Stimulated activated CD4-positive, alpha-beta T cell treated with anti-CD3 and anti-CD28 coated beads, Interleukin-1b, Interleukin-23, amount 100 ng/mL, for 4 hours (primary cell): ENCODE measurements at places on chromosomes 2 and 18.

- no peak for DNase-seq
These were observed 53.1 kb downstream of the SLC39A10 start for GRCh38 chr2:195709901-195710806.

DNA sequence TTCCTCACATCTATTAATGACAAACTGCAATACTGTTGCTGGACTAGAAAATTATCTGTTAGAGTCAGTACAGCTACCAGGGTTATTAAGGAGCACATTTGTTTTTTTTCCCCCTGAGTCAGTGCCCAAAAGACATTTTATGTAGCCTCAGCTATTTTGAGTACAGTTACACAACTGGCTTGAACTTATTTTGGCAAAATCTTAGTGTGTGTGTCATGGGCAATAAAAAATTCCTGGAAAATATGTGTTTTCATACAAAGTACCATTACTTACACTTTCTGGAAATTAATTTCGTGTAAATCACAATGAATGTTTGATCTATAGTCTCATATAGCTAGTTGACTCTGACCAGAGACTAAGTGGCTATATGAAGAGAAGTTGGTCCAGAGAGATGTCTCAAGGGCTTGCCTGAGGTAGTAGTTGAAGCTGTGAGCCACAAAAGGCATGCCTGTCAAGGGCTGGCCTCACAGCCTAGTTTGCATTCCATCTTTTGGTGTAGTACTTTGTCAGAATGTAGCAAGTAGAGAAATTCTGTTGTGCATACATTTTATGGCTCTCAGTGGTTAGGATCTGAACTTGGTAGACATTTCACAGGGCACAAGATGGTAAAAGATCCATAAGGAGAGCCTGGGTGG lies 283.4 kb downstream of the MTX2 start:
- DNase-seq: no peak

GRCh38 chr18:54147439-54147838 lies 77.0 kb downstream of the MBD2 start:
- no peak for DNase-seq

- DNase-seq: no peak
These were observed 13.1 kb downstream of the CCDC68 start for GRCh38 chr18:54946149-54946581.

DNA sequence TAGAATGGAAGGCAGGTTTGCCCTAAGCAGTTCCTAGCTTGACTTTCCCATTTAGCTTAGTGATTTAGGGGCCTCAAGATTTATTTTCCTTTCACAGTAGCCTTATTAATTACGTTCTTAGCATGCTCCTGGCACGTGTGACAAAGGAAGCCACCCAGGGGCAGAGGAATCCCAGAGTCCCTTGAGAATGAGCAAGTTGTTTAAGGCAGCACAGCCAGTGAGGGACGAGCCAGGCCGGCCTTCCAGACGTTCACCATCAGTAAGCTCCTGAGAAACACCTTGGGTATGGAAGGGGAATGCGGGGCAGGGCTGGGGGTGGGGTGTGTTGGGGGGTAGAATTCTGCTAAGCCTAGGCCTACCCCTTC lies 76.3 kb downstream of the SOWAHC start:
- DNase-seq: no peak

GRCh38 chr2:67650291-67651133 lies 253.4 kb downstream of the ETAA1 start:
- DNase-seq: no peak

DNA sequence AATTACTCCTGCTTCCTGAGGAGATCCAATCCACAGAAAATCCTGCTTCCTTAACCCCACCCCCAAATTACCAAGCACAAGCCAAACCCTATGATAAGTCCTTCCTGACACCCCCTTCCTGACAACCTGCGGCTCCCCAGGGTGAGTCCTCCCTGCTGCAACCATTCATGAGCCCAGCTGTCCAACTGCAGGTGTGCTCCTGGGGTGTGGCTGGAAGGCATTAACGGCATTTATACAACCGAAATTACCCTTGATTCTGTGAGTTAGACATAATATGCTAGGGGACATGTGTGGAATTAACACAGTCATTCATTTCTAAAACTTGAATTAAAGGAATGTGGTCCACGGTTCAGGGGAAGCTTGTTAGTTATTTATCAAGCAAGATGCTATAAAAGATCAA lies 119.0 kb upstream of the ALKAL2 start:
- DNase-seq: no peak

DNA sequence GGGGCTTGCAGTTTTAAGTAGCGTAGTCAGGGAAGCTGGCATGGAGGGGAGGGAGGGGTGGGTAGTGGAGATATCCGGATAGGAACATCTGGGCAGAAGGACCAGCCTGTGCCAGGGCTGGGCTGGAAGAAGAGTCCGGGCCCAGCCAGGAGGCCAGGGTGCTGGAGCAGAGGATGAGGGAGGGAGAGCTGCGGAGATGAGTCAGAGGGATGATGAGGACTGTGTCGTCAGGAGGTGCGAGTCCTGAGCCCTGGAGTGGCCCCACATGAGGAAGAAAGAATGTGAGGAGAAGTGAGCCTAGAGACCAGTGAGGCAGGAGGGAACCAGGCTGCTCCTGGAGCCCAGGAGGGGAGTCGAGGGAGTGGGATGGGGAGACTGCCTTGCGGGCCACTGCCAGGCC lies 82.4 kb downstream of the CTIF start:
- DNase-seq: no peak

DNA sequence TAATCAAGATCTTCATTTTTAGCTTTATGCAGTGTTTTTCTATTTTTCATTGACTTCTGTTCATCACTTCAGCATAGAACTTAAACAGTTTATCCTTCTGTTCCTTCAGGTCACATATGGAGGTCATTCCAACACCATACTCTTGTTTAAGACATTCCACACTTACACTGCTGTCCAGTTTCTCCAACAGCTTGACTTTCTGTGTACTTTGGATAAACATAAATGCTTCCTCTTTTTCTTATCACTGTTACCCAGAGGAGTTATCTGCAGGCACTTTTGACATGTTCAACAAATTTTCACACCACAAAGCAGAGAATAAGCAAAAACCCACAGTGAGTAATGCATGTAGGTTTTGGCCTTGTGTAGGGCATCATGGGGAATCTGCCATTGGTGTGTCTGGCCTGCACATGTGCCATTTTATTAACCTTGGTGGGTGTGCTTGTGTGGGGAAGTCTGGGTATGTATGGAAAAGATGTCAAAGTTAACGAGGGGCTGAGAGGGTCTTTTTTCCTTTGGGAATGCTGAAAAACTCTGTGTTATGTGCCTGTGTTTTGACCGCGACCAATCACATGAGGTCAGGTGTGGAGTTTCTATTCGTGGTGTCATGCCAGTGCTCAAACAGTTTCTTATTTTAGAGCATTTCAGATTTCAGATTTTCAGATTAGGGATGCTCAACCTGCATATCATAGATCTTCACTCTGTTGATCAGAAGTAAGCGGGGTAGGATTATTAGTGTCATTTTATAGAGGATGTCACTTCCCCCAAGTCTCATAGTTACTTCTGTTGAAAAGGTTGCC lies 53.9 kb upstream of the ACVR1 start:
- DNase-seq: no peak

DNA sequence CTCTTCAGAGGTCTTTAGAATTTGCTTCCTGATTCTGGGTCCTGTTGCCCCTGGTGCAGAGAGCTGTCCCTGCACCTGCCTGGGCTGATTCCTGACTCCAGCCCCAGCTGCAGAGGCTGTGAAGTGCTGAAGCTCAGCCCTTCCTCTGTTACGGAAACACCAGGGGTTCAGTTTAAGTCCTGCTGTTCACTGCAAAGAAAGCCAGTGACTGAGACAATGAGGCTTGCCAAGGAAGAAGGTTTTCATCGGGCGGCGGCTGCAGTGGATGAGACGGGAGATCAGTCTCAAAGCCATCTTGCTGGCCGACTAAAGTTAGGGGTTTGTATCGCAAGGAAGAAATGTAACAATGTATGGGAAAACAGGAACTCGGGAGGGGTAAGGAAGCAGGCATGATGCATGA lies 142.4 kb upstream of the ZNF236 start:
- no peak for DNase-seq

DNA sequence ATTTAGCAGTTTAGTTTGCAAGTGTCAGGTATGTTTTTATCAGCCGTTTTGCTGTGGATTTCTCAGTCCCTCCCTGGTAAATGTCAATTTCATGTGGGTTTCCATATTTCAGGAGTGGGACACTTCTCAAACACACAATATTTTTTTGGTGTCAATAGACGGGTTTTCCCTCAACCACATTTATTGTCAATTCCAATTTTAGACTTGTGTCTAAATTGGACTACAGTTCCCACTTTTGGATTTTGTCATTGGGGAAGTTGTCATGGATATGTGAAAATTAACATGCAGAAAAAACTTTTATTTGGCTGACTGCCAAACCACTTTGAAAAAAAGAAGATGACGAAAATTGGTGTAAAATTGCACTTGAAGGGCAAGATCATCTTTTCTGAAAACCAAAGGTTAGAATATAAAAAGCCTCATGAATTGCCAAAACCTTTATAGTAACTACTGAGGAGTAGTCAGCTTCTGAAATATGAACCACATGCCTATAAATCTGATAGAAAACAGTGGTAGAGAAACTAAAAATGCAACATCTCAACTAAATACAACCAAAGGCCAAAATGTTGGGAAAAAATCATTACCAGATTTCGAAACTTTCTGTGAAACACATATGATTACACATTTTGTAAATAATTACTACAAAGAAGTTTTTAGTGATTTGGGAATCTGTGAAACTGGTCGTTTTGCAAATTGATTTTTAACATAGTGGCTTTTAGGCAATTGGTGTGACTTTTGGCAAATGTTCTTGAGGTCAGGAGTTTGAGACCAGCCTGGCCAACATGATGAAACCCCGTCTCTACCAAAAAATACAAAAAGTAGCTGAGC lies 106.4 kb downstream of the BCL2L11 start:
- no peak for DNase-seq

DNA sequence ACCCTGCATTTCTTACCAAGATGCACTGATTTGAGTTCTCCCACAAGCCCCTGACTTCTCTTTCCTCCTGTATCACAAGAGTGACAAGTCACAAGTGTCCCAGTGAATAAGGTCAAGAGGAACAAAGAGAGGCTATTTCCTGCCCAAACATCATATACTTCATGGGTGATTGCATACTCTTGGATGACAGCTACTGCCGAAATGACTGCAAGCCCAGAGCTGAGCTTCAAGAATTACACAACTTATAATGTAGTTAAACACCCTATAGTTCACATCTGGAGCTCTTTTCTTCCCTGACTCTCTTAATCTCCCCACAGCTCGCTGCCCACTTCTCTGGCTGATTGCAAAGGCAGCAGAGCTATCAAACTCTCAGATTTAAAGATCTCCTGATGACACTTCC lies 289.7 kb upstream of the PARD3B start:
- no peak for DNase-seq

DNA sequence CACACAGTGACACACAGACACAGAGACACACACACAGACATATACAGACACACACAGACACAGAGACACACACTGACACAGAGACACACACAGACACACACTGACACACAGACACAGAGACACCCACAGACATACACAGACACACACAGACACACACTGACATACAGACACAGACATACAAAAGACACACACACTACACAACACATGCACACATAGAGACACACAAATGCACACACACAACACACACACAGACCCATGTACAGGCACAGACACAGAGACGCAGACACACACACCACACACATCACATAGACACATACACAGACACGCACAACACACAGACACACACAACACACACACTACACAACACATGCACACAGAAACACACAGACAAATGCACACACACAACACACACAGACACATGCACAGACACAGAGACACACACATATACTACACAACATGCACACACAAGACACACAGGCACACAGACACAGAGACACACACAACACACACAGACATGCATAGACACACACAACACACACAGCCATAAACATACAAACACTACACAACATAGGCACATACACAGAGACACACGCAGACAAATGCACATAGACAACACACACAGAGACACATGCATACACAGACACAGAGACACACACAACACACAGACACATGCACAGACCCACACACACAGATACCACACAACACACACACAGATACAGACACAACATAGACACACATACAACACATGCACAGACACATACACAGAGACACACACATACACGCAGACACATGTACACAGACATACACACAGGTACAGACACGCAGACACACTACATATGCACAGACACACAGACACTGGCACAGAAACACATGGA lies 120.5 kb downstream of the BCL2 start:
- DNase-seq: no peak

- DNase-seq: no peak
These were observed 109.7 kb downstream of the RGPD3 start for GRCh38 chr2:106358521-106358920.

DNA sequence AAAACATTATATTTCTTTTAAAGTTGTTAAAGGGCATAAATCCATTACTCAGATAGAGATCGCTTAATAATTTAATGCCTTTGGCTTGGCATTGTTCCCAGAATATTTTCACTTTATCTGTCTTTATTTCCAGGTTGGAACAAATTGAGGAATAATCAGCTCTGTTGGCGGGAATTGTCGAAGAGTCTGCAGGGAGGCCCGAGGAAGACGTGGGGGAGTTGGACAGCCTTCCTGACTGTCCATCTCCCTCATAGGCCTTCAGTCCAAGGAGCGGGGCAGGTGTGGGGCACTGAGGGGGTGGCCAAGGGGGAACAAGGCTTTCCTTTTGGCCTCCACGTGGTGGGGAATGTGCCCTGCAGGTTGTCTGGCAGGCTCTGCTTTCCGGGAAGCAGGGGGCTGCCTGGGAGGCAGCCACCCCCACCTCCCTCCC lies 179.6 kb downstream of the ZBTB7C start:
- DNase-seq: no peak

DNA sequence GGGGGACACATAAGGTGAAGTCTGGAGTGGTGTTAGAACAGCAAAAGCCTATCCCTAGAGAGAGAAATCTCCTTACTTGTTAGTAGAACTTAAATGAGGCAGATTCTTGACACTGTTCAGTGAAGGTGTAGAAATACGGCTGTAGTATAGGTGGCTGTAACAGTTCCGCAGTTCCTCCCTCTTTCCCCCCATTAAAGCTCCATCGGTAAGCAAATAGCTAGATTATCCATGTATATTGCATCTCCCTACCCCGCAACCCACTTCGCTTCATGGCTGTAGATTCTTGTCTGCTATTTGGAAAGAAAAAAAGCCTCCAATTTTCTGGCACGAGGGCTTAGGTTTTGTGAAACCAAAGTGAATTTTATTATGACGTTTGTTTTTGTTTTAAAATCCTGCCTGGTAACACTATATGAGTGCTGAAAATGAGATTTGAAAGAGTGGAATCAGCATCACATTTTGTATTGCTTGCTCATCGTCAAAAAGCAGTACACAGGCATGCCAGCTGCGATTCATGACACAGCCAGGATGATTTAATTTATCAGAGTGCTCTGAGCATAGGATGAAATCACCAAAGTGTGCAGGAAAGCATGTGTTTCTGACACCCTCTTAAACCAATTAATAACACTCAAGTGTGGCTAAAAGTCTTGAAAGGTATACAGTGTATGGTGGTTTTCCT lies 1.4 kb downstream of the FAM171B start:
- DNase-seq: no peak

- DNase-seq: no peak
These were observed 2.3 kb downstream of the SLC9A2 start for GRCh38 chr2:102621630-102622029.
